ENCODE measurements at places on chromosomes 13 and 19.

DNA sequence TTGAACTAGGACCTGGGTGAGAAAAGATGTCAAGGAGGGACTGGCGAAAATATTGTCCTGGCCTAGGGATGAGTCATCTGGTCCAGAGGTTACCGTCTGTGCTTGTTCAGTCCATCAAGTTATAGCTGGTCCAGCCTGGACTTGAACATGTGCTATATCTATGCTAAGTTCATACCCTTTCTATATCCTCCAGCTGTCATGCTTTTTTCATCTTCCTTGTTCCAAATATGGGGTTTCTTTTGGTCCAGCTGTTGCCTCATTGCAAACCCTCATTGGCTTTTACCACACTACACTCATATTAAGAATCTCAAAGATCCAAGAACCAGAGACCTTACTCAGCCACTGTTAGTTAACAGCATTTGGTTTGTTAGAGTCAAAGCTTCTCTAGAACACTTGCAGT, 19.1 kb upstream of the KLF12 start:
- DNase-seq, result no peak

DNA sequence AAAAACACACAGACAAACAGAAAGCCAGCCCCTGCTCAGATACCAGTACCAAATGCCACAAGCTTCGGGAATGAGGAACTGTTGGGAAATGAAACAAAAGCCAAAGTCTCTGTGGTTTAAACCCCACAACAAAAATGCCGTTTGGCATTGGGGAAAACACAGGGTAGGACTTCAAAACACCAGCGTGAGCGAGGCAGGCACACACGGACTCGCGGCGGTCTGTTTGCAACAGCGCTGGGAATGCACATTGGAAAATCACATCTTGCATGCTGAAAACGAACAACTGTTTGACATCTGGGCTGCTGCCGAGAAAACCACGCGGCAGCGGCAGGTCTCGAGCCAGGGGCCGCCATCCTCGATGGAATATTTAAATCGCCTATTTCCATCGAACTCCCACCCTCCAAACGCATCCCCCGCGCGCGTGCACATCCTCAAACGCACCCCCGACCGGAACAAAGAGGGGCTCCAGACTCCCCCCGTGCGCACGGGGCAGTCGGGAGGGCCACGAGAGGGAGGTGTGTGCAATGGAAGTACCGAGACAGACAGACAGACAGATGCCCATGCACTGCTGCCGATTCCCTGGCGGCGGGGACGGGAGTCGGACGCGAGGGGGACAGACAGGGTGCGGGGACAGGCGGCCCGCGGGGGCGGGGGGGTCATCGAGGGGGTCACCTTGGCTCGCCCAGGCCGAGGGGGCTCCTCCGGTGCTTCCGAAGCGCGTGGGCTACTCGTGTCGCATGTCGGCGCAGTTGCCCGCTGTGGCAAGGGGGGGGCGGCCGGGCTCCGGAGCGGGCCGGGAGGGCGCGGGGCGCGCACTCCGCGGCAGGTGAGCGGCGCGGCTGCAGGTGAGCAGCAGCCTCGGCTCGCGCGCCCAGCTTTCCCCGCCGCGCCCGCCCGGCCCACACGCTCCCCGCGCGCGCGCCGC, at the start of gene GPR12:
GPR12 (minus strand) TSS at position 880 of the 925 bp plus-strand sequence. CDS start 959 bp downstream, outside the sequence.
- no peak for DNase-seq

DNA sequence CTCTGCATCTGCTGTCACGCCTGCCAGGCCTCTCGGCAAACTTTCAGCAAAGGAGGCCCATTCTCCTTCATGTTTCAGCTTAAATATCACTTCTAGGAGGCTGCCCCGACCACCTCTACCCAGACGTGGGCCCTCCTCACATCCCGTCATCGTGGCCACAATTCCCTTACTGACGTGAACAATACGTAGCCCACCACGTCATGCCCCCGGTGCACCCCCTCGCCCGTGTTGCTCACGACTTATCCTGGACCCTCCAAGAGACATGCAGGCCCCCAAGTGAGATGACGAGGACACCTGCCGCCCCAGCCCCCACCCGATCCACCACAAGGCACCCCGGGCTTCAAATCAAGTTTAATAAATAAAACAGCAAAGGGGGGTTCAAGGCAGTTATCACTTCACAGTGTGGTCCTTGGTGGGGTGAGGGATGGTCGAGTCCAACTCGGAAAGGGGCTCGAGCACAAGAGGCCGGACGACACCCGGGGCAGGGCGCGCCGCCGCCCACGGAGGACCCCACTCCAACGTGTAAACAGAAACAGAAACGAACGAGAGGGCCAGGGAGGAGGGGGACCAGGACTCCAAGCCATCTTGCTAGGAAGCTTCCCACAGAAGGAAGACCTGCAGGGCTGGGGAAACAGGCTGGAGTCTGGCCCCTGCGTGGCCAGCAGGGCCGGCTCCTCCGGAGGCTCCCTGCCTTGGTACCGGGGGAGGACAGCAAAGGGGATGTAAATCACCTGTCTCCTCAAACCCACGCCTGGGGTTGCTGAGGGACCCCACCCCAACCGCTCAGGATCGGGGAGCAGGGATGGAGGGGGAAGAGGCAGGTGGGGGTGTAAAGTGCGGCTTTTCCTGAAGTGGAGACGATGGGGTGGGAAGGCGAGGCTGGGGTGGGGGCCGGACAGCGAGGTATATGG, 14.3 kb upstream of the PLPP2 start:
- no peak for DNase-seq

DNA sequence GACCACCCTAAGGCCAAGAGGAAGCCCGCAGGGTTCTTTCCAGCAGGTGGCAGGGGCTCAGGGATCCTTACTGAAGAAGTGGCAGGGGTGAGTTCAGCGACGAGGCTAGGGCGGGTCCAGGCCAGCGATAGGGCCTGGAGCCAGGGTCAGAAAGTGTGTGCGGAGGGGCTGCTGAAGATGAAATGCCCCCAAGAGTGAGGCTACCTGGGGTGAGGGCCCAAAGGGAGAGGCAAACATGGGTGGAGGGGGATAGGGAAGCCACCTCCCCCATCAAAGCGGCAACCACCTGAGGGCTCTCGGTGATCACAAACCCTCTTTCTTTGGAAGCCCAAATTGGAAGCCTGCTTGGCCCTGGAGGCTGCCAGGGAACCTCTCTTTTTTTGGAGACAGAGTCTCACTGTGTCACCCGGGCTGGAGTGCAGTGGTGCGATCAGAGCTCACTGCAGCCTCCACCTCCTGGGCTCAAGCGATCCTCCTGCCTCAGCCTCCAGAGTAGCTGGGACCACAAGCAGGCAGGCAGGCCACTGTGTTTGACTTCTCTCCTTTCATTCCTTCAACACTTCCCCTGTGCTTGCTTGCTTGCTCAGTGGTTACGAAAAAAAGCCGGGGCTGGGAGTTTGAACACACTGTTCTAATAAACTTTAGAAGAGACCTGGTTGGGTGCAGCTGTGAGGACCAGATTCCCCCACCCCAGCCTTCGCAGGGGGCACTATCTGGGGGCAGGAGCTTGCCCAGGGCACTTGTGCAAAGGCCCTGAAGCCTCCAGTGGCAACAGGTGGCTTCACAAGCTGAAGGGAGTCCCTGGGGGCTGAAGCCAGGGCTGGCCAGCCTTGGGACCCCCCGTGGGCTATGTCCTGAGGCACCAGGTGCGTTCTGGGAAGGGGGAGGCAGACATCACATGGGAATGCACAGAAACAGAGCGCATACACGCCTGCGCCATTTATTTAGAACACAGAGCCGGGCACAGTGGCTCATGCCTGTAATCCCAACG, 1.4 kb upstream of the ATP8B3 start:
- DNase-seq, result no peak

DNA sequence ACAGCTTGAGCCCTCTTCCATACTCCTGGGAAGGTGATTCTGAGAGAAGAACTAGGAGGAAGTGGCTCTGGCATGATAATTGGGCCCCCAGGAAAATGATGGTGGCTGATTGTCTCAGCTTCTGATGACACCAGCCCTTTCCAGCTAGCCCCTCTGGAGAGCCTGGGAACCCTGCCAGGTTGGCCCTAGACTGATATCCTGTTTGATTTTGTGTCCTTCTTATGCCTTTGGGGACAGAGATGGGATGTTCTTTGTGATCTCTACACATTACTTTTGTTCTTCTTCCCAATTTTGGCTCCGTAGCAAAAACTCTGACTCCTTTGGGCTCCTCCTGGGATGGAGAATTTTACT, 39.7 kb downstream of the ERICH6B start:
- no peak for DNase-seq

- DNase-seq, result no peak
These were observed 13.3 kb downstream of the NUMBL start for GRCh38 chr19:40677156-40677555.

GRCh38 chr19:35427187-35427586, 20.9 kb upstream of the FFAR2 start:
- DNase-seq, result no peak

All from stimulated activated CD4-positive, alpha-beta T cell treated with anti-CD3 and anti-CD28 coated beads, Interleukin-2, amount 100 ng/mL, for 4 hours (primary cell).